ENCODE measurements at places on chromosomes 5 and 9.

- no peak for DNase-seq
Observed at GRCh38 chr5:96115147-96115807, 153.6 kb upstream of the ELL2 start.

- DNase-seq = no peak
Observed at GRCh38 chr9:99303177-99303576, 81.1 kb downstream of the SEC61B start.

DNA sequence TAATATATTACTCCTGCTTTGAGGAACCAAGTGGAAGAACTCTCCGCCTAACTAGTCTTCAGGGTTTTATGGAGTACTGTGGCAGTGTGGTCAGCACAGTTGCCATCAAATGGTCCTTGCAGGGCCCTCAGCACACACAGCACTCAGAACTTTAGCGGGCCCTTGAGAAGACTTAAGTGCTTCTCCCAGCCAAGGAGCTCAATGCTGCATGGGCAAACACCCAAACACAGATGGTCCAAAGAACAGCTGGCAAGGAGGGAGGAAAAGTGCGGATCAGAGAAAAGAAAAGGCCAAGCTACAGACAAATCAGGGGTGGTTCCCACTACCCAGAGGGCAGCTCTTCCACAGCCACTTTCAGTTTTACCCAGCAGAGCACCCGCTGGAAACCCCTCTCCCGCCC, 98.6 kb downstream of the SPOCK1 start:
- no peak for DNase-seq

DNA sequence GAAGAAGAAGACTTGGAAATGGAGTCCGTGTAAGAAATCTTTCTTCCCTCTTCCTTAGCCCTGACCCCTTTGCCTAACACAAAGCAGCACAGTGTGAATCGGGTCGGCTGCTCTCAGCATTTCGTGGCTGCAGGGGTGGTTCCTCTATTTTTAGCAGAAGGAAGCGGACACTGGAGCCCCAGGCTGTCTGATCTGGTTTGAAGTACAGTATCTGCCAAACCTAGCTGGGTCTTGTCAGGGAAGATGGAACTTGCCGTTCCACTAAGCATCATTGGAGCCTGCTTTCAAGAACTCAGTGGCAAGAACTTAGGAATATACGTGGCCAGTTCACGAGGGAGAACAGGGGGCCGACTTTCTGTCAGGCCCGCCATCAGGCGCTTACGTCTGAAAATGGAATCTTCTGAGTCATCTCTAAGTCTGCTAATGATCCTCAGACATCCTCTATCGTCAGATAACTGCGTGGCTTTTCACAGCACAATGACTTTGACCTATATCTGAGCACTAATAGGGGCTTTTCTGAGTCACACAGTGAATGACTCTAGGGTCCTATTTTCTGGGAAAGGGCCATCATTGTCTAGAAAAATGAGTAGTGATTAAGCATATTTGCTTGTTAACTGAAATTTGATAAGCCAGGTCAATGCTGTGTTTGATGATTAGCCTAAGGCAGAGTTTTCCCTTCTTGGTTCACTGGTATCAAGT, 43.3 kb upstream of the NCS1 start:
- peak; percentile 92 for DNase-seq

Data from adipocyte (in vitro differentiated cells).